ENCODE measurements at places on chromosomes 1 and 21.

DNA sequence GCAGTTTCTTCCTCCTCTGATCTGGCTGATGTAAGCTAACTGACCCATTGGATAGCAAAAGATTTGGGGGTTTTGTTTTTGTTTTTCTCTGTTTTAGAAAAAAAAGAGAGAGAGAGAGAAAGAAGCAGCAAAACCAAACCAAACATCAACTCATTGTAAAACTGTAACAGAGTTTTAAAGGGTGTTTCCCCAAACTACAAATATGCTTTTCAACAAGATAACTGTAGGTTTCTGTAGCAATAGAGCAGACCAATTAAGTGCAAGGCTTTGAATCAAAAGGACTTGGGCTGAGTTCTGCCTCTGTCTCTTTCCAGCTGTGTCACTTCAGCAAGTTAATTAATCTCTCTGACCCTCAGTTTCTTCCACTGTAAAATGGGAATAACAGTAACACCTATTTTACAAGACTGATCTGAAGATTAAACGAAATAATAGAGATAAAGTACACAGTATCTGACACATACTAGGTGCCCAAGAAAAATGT lies 44.5 kb downstream of the RRAGC start:
- DNase-seq: no peak

- no peak for DNase-seq
These were observed 564 bp downstream of the DISP1 start for GRCh38 chr1:222815440-222815765.

GRCh38 chr1:205972491-205973168 lies 29.4 kb upstream of the SLC26A9 start:
- DNase-seq: no peak

DNA sequence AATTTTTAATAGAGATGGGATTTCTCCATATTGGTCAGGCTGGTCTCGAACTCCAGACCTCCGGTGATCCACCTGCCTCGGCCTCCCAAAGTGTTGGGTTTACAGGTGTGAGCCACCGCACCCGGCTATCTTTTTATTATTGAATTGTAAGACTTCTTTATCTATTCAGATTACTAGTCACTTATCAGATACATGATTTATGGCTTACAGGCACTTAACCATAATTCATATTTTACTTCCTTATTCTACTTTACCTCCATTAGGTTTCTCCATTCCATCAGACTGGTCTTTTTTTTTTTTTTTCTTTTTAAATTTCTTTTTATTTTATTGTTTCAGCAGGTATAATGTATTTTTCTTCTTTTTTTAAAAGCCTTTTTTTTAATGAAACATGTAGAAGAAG lies 4.4 kb downstream of the TMEM183A start:
- DNase-seq: no peak

DNA sequence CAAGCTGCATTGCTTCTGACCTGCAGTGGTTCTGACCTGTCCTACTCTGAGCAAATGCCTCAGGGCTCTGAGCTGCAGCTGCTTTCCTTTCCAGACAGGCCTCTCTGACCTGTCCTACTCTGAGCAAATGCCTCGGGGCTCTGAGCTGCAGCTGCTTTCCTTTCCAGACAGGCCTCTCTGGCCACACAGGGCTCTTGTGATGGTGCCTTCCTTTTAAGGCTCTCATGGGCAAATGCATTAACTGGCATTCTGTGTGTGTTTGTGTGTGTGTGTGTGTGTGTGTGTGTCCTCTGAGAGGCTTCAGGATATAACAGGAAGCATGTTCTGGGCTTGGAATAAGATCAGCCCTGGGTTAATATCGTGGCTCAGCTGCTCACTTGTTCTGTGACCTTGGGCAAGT lies 131.3 kb downstream of the NTPCR start:
- DNase-seq: no peak

DNA sequence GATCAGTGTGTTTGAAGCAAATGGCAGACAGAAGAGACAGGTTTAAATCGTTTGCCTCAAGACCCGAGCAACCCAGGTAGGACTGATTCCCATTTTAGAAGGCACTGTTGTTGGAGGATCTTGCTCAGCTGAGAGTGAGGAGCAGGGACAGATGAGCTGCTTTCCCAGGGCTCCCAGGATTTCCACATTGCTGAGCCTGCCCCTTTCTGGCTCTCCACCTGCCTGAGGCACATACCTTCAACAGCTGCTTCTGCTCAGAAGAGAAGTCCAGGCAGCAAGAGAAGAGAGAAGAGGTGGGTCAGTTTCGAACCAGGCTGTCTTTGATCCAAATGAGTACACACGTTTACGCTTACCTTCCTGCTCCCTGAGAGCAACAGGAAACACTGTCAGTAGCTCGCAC lies 5.7 kb downstream of the TNNT2 start:
- no peak for DNase-seq

DNA sequence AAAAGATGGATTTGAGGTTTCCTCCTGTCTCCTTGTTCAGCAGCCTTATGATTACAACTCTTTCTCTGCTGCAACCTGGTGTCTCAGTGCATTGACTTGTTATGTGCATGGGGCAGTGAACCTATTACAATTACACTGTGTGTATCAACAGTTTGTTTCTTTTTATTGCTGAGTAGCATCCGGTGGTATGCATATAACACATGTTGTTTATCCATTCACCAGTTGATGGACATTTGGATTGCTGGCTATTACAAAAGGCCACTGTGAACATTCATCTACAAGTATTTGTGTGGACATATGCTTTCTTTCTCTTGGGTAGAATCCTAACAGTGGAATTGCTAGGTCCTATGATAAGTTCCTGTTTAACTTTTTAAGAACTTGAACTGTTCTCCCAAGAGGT lies 65.9 kb downstream of the FMO4 start:
- DNase-seq: no peak

DNA sequence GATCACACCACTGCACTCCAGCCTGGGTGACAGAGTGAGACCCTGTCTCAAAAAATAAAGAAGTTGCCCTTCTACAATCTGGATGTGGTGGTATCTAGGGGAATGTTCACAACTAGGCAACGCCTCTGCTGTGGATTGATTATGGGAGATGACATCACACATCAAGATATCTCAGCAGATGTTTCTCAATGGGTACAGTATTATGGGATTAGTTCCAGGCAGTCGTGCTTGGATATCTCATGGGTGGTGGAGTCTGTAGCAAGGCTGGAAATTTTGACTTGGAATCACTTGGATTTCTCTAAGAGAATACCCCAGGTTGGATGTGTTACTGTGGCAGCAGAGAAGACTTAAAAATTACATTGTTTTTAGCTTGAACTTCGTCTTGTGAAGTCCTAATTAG lies 7.7 kb downstream of the IFNAR2 start:
- DNase-seq: no peak

- DNase-seq: no peak
These were observed 48.6 kb upstream of the EXO1 start for GRCh38 chr1:241799416-241799815.

DNA sequence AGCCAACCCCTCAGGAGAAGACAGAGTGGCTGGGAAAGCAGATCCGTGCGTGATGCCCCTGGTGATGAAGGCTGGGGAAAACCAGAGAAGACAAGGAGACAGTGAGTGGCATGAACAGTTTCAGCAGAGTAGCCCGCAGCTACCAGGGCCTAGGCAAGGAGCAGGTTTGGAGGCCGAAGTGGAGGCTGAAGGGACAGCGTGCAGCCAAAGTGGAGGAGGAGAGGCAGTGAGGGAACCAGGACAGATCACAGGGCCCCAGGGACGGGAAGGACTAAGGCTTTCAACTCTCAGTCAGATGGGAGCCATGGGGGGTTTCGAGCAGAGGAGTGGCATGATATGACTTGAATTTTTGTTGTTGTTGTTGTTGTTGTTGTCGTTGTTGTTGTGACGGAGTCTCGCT lies 59.9 kb upstream of the SELENON start:
- DNase-seq: no peak

- peak; percentile 30 for DNase-seq
These were observed 137.4 kb downstream of the BACH1 start for GRCh38 chr21:29436143-29436542.

- no peak for DNase-seq
These were observed 3.7 kb downstream of the SYT6 start for GRCh38 chr1:114150016-114150415.

All from activated CD4-positive, alpha-beta T cell treated with anti-CD3 and anti-CD28 coated beads, Interleukin-2, amount 50 U/mL, for 1 hour (primary cell).